ENCODE measurements at places on chromosomes 1 and 21.

DNA sequence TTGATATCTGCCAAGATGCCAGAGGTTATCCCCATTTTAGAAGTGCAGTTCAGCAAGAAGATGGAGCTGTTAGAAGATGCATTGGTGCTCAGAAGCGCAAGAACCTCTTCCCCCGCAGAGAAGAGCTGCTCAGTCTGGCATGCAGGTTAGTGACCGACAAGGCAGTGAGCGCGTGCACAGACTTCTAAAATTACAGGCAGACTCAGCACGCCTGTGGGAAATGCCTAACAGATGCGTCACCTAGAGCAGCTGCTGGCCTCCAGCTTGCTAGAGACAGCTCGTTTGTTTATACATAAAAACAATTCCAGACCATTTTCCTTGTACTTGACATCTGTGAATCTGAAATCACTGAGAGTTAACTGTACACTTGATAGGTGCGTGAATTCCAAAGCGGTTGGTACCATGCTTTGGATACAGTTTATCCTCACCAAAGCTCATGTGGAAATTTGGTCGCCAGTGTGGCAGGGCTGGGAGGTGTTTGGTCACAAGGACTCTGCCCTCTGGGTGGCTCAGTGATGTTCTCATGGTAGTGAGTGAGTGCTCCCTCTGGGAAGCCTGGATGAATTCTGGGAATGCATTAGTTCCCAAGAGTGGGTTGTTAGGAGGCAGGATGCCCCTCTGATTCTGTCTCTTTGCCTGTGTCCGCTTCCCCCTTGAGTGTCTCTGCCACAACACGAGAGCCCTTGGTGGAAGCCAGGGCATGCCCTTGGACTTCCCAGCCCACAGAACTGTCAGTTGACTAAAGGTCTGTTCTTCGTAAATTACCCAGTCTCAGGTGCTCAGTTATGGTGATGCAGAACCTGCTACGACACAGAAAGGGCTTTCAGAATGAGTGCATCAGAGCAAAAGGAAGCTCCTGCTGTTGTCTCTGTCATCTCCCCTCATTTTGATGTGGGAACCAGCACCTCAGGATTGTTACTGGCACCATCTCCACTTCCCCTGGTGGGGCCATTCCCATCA is 24.4 kb downstream of the SNAP47 start:
- H3K4me1 ChIP-seq: peaks cover 12% of the 10 kb centered on the region
- H3K4me3 ChIP-seq: no peak overlapping the region

- DNase-seq: no peak
- no peaks in the 10 kb centered on the region for H3K4me1 ChIP-seq
- peaks cover 27% of the 10 kb centered on the region for H3K36me3 ChIP-seq
- no peaks in the 10 kb centered on the region for H3K27me3 ChIP-seq
- H3K4me3 ChIP-seq: no peak overlapping the region
These were observed 18.9 kb downstream of the SDE2 start for GRCh38 chr1:225980005-225980836.

DNA sequence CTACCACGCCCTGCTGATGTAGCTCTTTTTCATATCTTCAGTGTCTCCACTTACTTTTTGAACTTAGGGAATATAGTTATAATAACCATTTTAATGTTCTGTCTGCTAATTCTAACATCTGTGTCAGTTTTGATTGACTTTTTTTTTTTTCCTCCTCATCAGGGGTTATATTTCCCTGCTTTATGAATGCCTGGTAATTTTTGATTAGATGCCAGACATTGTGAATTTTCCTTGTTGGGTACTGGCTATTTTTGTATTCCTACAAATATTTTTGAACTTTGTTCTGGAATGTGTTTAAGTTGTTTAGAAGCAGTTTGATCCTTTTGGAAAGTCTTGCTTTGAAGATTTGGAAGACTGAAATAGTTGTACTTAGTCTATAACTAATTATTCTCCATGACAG is 82.1 kb downstream of the ROR1 start:
- H3K36me3 ChIP-seq: no peaks in the 10 kb centered on the region
- peaks cover 55% of the 10 kb centered on the region for H3K4me1 ChIP-seq
- no peaks in the 10 kb centered on the region for H3K27me3 ChIP-seq
- H3K4me3 ChIP-seq: no peak overlapping the region

DNA sequence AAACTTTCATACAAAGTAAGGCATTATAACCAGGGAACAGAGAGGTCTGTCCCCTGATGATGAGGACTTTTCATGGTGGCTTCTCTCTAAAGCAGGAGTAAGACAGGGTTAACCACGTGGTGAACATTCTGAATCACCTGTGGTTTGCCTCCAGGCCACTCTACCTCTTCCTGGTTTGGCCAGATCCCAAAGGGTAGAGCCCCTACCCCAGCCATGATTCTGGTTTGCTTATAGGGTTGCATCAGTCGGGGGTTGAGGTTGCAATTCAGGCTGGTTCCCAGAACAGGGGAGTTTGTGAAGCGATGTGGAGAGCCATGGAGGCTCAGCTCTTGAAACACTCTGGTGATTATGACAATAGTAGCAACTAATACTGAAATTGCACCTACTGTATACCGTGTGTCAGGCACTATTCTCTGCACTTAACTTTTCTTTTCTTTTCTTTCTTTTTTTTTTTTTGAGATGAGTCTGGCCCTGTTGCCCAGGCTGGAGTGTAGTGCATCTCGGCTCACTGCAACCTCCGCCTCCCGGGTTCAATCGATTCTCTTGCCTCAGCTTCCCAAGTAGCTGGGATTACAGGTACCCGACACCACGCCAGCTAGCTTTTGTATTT is 8.3 kb downstream of the CNR2 start:
- DNase-seq: no peak
- H3K27ac ChIP-seq: no peak overlapping the region
- H3K4me3 ChIP-seq: no peak overlapping the region
- H3K27me3 ChIP-seq: peaks cover 61% of the 10 kb centered on the region
- no peaks in the 10 kb centered on the region for H3K4me1 ChIP-seq
- no peaks in the 10 kb centered on the region for H3K36me3 ChIP-seq

GRCh38 chr1:242055749-242056320 is 56.9 kb upstream of the MAP1LC3C start:
- H3K27ac ChIP-seq: no peak overlapping the region
- DNase-seq: no peak
- H3K4me1 ChIP-seq: no peaks in the 10 kb centered on the region
- no peaks in the 10 kb centered on the region for H3K36me3 ChIP-seq
- no peak overlapping the region for H3K4me3 ChIP-seq
- H3K27me3 ChIP-seq: no peaks in the 10 kb centered on the region

- H3K4me3 ChIP-seq: no peak overlapping the region
- H3K27me3 ChIP-seq: no peaks in the 10 kb centered on the region
- no peak overlapping the region for H3K27ac ChIP-seq
- H3K36me3 ChIP-seq: no peaks in the 10 kb centered on the region
- DNase-seq: no peak
These were observed 30.1 kb downstream of the ITPKB start for GRCh38 chr1:226708967-226709396.

- no peak overlapping the region for H3K27ac ChIP-seq
- DNase-seq: no peak
- no peaks in the 10 kb centered on the region for H3K27me3 ChIP-seq
- H3K4me1 ChIP-seq: no peaks in the 10 kb centered on the region
These were observed 156.7 kb upstream of the CSF3R start for GRCh38 chr1:36639461-36639860.

- no peak for DNase-seq
- H3K27me3 ChIP-seq: no peaks in the 10 kb centered on the region
- no peak overlapping the region for H3K4me3 ChIP-seq
These were observed 1066.2 kb downstream of the TTLL7 start for GRCh38 chr1:82932727-82933126.

- DNase-seq: peak; percentile 77
- no peaks in the 10 kb centered on the region for H3K27me3 ChIP-seq
- no peak overlapping the region for H3K4me3 ChIP-seq
- H3K36me3 ChIP-seq: no peaks in the 10 kb centered on the region
- H3K27ac ChIP-seq: no peak overlapping the region
These were observed 131.8 kb downstream of the PDE4B start for GRCh38 chr1:65924471-65924870.

DNA sequence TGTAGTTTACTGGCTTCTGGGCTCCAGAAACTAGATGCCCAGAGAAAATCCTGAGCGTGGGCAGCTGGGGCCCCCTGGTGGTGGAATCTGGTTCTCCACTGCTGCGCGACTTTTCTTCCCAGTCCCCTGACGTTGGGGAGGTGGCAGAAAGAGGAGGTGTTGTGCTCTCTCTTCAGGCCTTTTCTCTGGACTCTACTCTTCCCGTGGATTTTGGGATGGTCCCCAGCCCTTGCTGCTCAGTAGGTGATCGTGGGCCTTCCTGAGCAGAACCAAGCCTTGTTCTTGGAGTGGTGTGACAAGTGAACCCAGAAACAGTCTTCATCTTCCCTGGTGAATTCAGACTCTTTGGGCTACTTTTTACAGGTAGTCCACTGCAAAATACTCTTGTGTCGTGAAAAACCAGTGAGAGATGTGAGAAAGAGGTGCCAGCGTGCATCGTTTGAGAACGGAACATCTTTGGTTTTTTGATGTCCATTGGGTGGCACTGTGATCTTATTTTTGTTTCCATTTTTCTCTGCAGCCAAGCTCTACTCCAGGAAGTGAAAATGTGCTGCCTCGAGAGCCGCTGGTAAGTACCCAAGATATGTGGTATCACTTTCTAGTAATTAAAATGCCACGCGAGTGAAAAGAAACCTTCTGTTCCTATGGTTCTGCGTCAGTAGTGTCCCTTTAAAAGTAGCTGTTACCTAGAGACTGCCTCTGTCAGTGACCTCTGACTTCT is 20.2 kb downstream of the PEX14 start:
- no peaks in the 10 kb centered on the region for H3K36me3 ChIP-seq
- peaks cover 2% of the 10 kb centered on the region for H3K4me1 ChIP-seq
- DNase-seq: peak; percentile 69
- H3K27ac ChIP-seq: peak overlapping the region; percentile 26

- peaks cover 19% of the 10 kb centered on the region for H3K4me1 ChIP-seq
- DNase-seq: peak; percentile 66
- H3K27me3 ChIP-seq: no peaks in the 10 kb centered on the region
These were observed 977 bp downstream of the LCA5L start for GRCh38 chr21:39444421-39445180.

GRCh38 chr1:23276531-23276930 is 59.2 kb upstream of the HTR1D start:
- H3K36me3 ChIP-seq: peaks cover 9% of the 10 kb centered on the region
- no peak overlapping the region for H3K27ac ChIP-seq
- H3K4me1 ChIP-seq: no peaks in the 10 kb centered on the region
- no peak for DNase-seq
- H3K27me3 ChIP-seq: no peaks in the 10 kb centered on the region

- no peaks in the 10 kb centered on the region for H3K4me1 ChIP-seq
- H3K27ac ChIP-seq: no peak overlapping the region
- no peaks in the 10 kb centered on the region for H3K27me3 ChIP-seq
- no peak overlapping the region for H3K4me3 ChIP-seq
- DNase-seq: no peak
These were observed 190.1 kb downstream of the HLX start for GRCh38 chr1:221069178-221069903.

- no peak for DNase-seq
- peaks cover 7% of the 10 kb centered on the region for H3K4me1 ChIP-seq
- H3K27ac ChIP-seq: no peak overlapping the region
- no peaks in the 10 kb centered on the region for H3K27me3 ChIP-seq
These were observed 4.1 kb downstream of the SH3BGRL3 start for GRCh38 chr1:26283871-26284596.

GRCh38 chr1:3956527-3957170 is 56.6 kb upstream of the C1orf174 start:
- H3K27ac ChIP-seq: no peak overlapping the region
- H3K4me3 ChIP-seq: no peak overlapping the region
- H3K36me3 ChIP-seq: no peaks in the 10 kb centered on the region
- no peaks in the 10 kb centered on the region for H3K27me3 ChIP-seq
- DNase-seq: no peak

- DNase-seq: no peak
- no peak overlapping the region for H3K4me3 ChIP-seq
- H3K4me1 ChIP-seq: peaks cover 5% of the 10 kb centered on the region
- H3K27ac ChIP-seq: no peak overlapping the region
- H3K36me3 ChIP-seq: no peaks in the 10 kb centered on the region
- H3K27me3 ChIP-seq: no peaks in the 10 kb centered on the region
These were observed 52.8 kb downstream of the TENT5C start for GRCh38 chr1:117658676-117659075.

GRCh38 chr1:157551694-157552693 is at the start of gene FCRL5:
Gene FCRL5, minus strand, starts transcription at chr1:157552515. Its CDS starts 153 bp downstream, at chr1:157552362.
- no peaks in the 10 kb centered on the region for H3K36me3 ChIP-seq
- DNase-seq: no peak
- no peaks in the 10 kb centered on the region for H3K4me1 ChIP-seq
- no peak within 1 kb of the TSS for H3K27ac ChIP-seq
- H3K4me3 ChIP-seq: no peak within 1 kb of the TSS
- no peaks in the 10 kb centered on the region for H3K27me3 ChIP-seq

- no peaks in the 10 kb centered on the region for H3K27me3 ChIP-seq
- no peak for DNase-seq
- H3K27ac ChIP-seq: peak overlapping the region; percentile 28
- H3K4me3 ChIP-seq: no peak overlapping the region
- no peaks in the 10 kb centered on the region for H3K36me3 ChIP-seq
These were observed 90.5 kb downstream of the CASZ1 start for GRCh38 chr1:10705953-10706352.

DNA sequence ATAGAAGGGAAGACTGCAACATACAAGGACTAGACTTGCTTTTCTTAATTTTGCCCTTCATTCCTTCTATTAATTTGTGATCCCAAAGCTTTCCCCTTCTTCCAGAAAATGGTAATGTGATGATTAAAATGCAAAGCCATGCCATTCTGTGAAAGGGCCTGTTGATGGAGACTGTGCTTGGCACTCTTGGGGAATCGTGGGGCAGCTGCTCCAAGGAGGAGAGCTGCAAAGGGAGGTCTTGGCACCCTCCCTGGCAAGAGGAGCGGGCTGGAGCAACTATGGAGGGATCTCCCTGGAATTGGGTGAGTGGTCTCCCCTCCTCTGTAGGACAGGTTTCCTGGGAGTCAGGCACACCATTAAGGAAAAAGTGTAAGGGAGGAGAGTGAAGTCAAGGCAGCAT is 16.6 kb downstream of the CACNA1S start:
- peaks cover 7% of the 10 kb centered on the region for H3K4me1 ChIP-seq
- H3K4me3 ChIP-seq: no peak overlapping the region
- no peak overlapping the region for H3K27ac ChIP-seq
- no peak for DNase-seq
- H3K36me3 ChIP-seq: no peaks in the 10 kb centered on the region

- H3K27ac ChIP-seq: no peak overlapping the region
- H3K4me3 ChIP-seq: no peak overlapping the region
- no peaks in the 10 kb centered on the region for H3K27me3 ChIP-seq
These were observed 22.9 kb upstream of the LDLRAP1 start for GRCh38 chr1:25520446-25521061.

All from cardiac muscle cell (in vitro differentiated cells and primary cell).